ENCODE measurements at places on chromosomes 4 and X. TPM values are rescaled to one million over a fixed set of nuclear protein-coding genes. Genes with fewer than 3 reads are reported as not detected.

GRCh38 chr4:94841864-94842221, 84.1 kb downstream of the BMPR1B start:
- ATAC-seq, result no peak

DNA sequence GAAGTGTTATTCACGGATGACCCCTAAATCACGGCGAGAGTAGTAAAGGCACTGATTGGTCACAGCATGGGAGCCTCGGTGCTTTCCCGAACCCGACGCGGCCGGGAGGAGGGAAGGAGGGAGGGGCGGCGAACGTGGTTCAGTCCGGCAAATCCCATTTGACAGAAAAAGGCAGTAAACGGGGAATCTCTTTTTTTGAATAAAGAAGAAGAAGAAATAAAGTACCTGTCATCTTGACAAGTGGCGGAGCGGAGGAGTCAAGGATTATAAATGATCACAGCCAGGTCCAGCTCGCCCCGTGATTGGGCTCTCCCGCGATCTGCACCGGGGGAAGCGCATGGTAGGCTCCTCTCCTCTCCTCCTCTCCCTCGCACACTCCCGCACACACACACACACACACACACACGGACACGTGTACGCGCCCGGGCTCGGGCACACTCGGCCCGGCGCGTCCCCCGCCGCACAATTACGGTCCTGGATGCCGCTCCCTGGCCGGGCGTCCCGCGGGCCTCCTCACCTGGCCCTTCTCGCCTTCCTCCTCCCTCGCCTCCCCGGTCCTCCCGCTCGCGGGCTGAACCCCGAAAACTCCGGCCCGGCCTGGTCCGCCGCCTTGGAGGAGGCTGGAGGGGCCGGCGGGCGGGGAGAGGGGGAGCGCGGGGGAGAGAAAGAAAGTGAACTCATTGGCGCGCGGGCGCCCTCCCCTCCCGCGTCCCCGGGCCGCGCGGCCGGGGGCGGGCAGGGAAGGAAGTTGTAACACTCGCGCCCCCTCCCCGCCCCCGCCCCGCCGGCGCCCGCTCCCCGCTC, 99.2 kb upstream of the TENM3 start:
- ATAC-seq, result peak; percentile 68

GRCh38 chr4:76453232-76453631, 18.2 kb downstream of the SHROOM3 start:
- ATAC-seq, result no peak

DNA sequence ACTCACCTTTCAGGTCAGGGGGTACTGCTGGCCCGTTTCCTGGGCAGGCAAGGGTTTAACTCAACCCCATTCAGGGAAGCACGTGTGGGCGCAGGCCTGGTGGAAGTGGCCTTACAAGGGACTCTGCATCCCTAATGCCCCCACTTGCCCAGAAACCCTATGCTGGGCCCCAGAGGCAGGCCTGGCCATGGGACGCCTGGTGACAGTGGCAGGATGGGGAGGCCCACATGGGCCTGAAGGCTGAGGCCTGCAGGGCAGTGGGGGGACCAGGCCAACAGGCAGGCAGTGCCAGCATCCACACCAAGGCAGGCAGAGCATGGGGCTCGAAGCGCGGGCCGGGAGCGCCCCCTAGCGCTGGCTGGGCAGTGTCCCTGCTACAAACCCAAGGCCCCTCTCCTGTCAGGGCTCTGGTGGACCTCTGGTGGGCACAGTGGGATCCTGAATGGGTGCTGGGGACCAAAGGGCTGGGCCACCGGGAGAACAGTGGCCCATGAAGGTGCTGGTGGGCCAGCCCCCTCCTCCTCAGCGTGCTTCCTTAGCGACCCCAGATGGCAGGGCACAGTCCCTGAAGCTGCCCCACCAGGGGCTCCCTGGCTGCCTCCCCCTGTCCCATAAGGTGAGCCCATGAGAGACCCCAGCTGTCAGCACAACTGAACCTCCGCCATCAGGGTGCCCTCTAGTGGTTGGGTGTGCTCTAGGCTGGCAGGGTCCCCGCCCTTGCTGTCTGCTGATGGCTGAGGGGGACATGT, 16.8 kb downstream of the FGFR3 start:
- peak; percentile 64 for ATAC-seq

GRCh38 chr4:147821555-147821954, 89.7 kb downstream of the ARHGAP10 start:
- no peak for ATAC-seq

- ATAC-seq, result no peak
Measured at GRCh38 chrX:152881289-152881688, 16.6 kb upstream of the ZNF185 start.

Gene SATL1
- total RNA-seq, result not detected

Gene HMX1
- total RNA-seq, result not detected

All from esophagus mucosa (tissue), 1 donor.